GM23248 (cell line): ENCODE measurements at places on chromosomes 11 and 22. TPM values are rescaled to one million over a fixed set of nuclear protein-coding genes. Genes with fewer than 3 reads are reported as not detected.

DNA sequence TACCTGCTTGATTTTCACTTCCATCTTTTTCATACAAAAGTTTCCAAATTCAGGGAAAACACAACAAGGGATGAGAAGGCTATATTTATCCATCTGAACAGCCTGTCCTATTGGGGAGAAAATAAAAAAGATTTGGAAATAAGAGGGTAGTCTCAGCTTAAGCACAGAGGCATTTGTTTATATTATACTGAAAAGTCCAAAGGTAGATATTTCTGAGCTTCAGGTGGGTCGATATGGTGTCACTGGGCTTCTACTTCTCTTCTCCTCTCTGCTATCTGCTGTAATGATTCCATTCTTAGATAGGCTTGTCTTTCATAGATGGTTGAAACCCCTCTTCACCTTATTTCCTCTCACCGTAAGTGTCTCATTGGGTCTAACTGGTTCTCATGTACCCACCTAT lies 337.0 kb downstream of the INSC start:
- no peak for DNase-seq

DNA sequence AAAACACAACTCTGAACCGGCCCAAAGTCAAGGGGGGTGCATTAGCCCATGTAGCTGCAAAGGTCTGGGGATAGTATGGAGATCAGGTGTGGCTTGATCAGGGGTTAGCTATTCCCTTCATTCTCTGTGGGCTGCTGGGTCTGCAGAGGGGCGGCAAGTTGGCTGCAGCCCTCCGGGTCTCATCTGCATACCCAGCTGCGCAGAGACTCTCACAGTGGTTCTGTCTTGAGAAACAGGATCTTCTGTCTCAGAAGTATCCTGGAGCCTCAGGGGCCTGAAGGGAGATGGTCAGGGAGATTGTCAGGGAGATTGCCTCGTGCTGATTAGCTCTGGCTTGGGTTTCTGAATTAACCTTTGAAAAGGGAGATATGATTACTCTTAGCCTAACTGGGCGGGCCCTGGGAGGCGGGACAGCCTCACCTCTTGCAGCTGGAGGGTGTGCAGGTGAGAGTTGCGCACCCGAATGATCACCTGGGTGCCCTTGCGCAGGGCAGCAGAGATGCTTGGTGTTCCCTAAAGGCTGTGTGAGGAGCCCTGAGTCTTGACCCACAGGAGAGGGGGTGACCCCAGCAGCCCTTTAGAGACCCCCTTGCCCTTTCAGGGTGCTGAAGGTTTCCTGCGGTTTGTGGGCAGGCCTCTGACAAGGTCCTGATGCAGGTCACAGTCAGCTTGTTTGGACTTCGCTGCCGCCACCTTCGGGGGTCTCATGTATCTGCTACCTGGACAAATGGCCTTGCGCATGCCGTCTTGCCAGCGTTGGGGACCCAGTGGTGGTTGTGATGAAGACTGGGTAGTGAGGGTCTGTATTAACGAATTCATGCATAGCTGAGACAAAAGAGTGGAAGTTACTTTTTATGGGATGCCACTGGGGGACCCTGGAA lies 7.3 kb downstream of the ARHGAP8 start:
- no peak for DNase-seq

- no peak for DNase-seq
Observed at GRCh38 chr11:33642461-33643166, 58.0 kb downstream of the C11orf91 start.

DNA sequence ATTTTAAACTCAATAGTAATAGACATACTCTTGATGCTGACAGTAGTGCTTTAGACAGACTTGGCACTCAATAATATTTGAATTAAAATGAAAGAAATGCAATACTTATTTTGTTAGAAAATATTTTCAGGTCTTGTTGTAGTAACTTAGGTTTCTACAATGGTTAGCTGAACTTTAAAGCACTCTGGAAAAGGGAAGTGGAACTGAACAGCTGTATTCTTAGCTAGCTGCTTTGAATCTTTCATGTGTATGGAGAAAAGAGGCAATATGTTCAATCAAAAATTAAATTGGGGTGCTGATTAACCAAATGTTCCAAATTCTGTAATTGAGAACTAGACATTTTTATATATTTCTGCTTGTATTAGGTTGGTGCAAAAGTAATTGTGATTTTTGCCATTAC lies 517.9 kb upstream of the RAG2 start:
- DNase-seq = no peak

DNA sequence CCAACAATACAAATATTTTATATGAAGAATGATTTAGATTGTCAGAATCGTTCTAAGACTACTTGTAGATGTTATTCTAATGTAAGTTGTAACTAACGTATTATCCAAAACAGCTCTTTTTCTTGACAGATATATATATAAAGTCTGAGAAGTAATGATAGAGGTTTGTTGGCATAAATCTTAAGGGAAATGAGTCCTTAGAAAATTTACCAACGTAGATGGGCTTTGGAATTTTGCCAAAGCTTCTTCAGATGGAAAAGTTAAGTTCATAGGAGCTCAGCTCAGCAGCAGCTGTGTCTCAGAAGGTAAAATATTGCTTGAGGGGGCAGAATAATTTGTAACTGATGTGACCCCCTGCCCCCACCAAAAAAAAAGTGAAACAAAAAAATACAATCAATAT lies 66.7 kb downstream of the BID start:
- peak; percentile 72 for DNase-seq

DNA sequence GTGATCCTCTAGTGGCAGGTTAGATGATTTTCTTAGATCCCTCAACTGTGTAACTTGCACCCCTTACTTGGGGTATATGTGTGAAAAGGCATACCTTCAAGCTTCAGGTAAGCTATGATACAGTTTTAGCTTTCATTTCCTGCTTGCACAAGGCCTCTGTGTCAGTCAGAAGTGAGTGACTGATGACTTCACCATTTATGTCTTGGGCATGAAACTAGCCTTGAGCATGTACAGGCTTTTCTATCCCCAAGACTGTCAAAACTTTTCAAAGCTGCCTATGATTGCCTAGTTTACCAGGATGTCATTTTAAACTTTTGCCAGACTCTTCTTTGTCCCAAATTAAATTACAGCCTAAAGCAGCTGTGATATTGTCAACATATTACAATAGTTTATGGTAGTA lies 286.1 kb upstream of the CNTN5 start:
- DNase-seq = no peak

GRCh38 chr11:45551191-45551713 lies 114.2 kb downstream of the CHST1 start:
- DNase-seq = no peak

- DNase-seq = no peak
Observed at GRCh38 chr22:49609207-49609876, 218.3 kb downstream of the BRD1 start.

DNA sequence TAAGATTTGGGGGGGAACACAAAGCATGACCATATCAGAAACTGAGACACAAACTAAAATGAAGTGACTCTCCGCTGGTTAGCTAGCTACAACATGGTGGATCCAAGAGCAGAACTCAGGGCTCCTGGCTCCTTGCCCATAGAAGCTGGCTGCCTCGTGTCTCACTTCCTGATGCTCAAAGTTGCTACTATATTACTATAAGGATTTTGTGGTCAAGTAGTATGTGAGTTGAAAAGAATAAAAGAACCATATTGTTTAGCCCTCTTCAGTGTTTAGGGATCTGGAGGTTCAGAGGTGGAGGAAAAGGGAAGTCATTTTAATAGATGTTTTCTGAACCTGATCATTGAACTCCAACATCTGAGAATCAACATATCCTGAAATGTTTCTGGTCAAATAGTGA lies 16.9 kb upstream of the SIK2 start:
- DNase-seq = peak; percentile 73

DNA sequence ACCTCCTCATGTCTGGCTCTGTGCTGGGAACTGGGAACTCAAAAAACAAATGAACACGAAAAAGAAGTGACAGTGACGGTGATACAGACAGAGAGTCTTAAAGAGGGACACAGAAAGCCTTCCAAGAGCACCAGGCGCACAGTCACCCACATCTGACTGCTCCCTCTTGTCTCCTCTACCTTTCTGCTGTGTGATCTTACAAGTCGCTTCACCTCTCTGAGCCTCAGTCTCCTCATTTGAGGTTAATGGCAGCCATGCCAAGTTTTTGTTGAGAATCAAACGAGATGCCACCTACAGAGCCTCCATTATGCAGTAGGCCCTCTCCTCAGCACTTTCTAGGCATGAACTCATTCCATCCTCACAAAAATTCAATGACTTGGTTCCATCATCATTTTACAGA lies 3.7 kb downstream of the LRRC32 start:
- DNase-seq = no peak

- DNase-seq = peak; percentile 32
Observed at GRCh38 chr11:69074375-69075140, 25.8 kb downstream of the TPCN2 start.

DNA sequence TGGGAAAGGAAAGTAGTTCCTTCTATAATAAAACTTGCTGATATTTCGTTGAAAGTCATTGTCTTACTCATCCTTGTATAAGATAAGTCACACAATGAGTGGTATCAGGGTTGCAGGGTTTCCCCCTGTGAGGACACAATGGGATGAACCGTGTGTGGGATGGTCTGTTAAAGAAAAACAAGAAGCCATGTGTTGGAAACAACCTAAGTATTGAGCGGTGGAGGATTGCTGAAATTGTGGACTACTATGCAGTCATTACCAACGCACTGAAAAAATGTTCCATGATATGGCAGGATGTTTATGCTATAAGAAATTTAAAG lies 28.6 kb downstream of the PTPRJ start:
- DNase-seq = no peak

GRCh38 chr11:123577081-123577598 lies 77.3 kb downstream of the SCN3B start:
- peak; percentile 81 for DNase-seq

DNA sequence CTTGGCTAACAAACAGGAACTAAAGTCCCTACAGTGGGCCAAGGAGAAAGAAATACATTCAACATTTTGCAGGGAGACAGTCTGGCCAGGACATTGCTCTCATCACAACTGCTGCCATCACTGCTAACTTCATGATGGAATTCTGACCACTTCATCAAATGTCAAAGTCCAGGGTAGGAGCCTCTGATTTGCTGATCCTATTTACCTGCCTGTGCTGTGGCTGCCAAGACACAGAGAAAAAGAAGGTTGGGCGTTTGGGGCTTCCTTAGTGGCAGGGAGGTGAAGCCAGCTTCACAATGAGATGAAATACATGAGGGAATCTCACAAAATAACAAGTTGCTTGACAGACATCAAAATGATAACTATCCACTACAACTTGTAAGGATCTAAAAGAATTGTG lies 343.9 kb upstream of the CADM1 start:
- DNase-seq = no peak

DNA sequence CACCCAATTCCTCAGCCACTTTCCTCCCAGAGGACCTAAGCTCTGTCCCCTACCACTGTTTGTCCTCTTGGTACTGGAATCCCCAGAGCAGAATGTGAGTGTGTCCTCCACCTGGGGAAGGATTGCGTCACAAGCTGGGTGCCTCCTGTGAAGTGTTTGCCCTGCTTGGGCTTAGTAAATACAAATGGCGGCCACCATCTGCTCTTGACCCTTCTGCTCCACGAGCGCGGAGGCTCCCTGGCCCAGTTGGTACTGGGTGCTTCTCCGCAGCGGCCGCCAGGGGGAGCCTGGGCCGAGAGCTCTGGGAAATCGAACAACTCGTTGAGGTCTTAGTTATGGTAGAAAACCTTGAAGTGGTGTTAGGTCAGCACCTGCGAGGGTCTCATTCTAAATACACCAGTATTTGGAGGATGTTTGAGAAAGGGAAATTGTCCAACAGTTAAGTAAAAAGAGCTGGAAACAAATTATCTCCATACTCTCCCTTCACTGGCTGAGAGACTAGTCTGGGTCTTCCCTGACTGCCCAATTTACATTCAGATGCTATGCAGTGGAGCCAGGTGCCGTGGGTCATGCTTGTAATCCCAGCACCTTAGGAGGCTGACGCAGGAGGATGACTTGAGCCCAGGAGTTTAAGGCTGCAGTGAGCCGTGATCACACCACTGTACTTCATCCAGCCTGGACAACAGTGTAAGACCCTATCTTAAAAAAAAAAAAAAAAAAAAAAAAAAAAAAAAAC lies 74.6 kb upstream of the TEAD1 start:
- DNase-seq = peak; percentile 13

GRCh38 chr11:19753451-19754106 lies 40.9 kb downstream of the NAV2 start:
- DNase-seq = peak; percentile 62

- peak; percentile 29 for DNase-seq
Observed at GRCh38 chr22:25754527-25755202, 12.7 kb downstream of the MYO18B start.

GRCh38 chr11:2577991-2578928 lies 121.5 kb downstream of the KCNQ1OT1 start:
- no peak for DNase-seq

GRCh38 chr22:35842954-35843353 lies 125.3 kb downstream of the APOL5 start:
- DNase-seq = peak; percentile 76

DNA sequence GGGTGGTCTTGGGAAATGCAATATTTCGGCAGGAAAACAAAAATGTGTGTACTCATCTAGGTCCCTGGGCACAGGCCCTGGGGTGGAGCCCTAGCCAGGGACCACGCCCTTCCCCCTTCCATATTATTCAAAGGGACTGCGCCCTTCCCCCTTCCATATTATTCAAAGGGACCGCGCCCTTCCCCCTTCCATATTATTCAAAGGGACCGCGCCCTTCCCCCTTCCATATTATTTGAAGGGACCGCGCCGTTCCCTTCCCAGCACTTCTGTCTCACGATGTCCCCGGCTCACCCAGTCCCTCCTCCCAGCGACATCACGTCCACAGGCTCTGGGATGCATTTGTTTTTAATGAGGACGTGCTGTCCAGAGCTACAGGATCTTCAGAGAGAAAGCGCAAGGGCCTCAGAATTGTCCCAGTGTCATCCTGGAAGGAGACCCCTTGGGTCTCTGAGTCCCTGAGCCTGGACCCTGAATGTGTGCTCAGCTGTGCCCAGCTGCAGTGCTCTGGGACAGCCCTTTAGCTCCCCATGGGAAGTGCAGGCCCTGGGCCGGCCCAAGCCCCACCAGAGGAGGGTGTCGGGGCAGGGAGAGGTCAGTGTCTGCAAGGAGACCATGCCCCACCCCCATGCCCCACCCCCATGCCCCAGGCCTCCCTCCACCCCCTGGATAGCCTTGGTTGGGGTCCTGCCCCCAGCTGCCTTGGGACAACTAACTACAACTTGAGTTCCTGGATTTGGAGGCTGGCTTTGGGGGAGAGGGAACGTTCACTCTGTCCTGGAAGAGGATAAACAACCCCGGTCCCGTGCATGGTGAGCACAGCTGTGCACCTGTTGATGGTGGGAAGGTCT lies 810.0 kb downstream of the BRD1 start:
- DNase-seq = no peak

- peak; percentile 86 for DNase-seq
Observed at GRCh38 chr11:62546929-62547625, 471 bp upstream of the AHNAK start.

GRCh38 chr11:115941481-115941993 lies 437.3 kb upstream of the CADM1 start:
- no peak for DNase-seq

Gene CAPN5
- 17.8 and 18.3 TPM in 2 replicates for polyA plus RNA-seq

Gene ABCG4
- 0.06 and 0.14 TPM in 2 replicates for polyA plus RNA-seq

Gene NRXN2
- polyA plus RNA-seq = 0.48 and 1.1 TPM in 2 replicates

Gene CEND1
- polyA plus RNA-seq = 3.4 and 3.9 TPM in 2 replicates

Gene KLHDC7B
- polyA plus RNA-seq = 0.06 TPM in 1 of 2 replicates, not detected in the other

Gene SNU13
- polyA plus RNA-seq = 302 and 310 TPM in 2 replicates

Gene MS4A18
- not detected in 2 replicates for polyA plus RNA-seq
